ENCODE measurements at places on chromosomes 6 and 20.

GRCh38 chr6:161066511-161066910 is 74.9 kb downstream of the MAP3K4 start:
- no peak for DNase-seq

DNA sequence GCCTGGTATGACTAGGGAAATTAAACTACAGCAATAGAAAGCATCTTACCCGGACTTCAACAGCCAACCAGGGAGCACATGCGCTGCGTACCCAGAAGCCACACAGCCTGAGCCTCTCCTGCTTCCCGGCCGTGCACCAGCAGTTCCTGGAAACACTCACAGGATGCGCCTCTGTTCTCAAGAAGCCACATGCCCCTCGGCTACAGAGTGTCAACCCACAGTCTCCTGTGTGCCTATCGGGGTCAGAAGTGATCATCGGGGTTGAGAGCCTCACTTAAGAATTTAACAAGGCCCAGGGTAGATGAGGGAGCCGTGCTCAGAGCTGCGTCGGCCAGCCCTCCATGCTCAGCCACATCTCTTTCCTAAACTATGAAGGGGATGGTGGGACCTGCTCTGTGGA is 147.2 kb upstream of the GGTLC1 start:
- DNase-seq, result no peak

DNA sequence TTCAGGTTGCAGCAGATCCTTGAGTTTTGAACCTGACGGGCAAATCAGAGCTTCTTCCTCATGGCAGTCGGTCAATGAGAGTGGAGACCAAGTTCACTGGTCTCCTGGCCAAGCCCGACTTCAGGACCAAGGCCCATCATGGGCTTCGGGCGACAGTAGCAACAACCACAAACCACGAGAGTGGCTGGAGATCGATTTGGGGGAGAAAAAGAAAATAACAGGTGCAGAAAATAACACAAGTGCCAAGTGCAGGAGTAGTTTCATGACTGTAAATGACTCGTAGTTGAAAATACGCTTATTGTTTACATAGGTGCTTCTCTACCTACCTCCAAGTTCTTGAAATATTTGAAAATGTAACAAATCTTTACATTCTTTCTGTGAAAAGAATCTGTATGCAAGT is 56.1 kb downstream of the DCBLD1 start:
- no peak for DNase-seq

GRCh38 chr6:35262596-35262995 is 3.1 kb downstream of the ZNF76 start:
- no peak for DNase-seq

GRCh38 chr6:35955970-35956369 is 35.1 kb upstream of the SRPK1 start:
- no peak for DNase-seq

DNA sequence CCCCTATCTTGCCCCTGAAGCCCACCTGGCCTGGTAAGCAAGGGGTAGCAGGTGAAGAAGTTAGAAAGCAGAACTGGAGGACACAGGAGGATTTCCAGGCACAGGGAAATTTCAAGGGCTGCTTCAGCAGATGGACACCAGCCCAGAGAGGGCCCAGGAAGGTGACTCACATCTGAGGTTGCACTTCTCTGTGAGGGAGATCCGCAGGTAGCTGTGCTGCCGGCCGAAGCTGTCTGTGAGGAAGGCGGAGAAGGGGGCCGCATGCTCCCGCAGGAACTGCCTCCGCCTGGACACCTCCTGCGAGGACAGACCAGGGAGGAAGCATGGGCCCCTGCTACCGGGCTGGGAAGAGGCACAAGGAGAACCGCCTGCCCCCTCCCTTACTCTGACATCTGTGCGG is 7.1 kb downstream of the MOCS1 start:
- no peak for DNase-seq

- DNase-seq, result peak; percentile 36
These were observed 533.3 kb downstream of the HACE1 start for GRCh38 chr6:104326173-104327001.

DNA sequence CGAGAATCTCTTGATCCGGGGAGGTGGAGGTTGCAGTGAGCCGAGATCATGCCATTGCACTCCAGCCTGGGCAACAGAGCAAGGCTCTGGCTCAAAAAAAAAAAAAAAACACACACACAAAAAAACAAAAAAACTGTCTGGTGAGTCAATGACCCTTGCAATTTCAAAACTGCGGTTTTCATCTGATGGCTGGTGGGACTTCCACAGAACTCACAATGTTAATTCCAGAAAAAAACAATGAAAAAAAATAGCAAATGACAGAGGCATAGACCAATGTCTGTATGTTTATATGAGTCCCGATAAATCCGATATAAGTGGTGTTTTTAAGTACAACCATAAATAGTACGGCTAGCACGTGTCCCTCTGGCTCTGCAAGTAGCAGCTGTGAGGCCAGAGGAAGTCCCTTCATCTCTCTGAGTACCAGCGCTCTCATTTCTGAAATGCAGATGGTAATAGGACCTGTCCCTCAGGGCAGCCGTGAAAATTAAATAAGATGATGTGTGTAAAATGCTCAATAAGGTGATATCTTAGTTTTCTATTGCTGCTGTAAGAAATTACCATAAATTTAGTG is 21.9 kb upstream of the PTPN1 start:
- DNase-seq, result no peak

- DNase-seq, result peak; percentile 68
These were observed 96.8 kb downstream of the ANKRD60 start for GRCh38 chr20:58131551-58132142.

DNA sequence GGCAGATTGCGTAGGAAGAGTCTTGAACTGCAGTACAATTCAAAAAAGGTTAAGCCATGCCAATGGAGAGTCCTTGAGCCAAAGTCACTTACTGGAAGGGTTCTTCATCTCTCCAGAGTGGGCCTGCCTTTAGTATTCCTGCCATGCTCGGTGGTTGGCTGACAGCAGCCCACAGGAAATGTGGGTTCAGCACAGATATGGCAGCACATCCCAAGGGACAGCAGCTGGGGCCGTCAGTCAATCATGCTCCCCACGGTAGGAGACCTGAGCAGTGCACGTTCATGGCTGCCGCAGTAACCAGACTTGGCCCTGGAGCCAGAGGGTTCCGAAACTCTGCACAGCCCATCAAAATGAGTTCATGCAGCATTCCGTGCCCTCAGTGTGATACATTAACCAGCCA is 63.6 kb upstream of the SIRPA start:
- DNase-seq, result no peak

GRCh38 chr6:107345393-107345792 is 114.0 kb downstream of the PDSS2 start:
- DNase-seq, result no peak

DNA sequence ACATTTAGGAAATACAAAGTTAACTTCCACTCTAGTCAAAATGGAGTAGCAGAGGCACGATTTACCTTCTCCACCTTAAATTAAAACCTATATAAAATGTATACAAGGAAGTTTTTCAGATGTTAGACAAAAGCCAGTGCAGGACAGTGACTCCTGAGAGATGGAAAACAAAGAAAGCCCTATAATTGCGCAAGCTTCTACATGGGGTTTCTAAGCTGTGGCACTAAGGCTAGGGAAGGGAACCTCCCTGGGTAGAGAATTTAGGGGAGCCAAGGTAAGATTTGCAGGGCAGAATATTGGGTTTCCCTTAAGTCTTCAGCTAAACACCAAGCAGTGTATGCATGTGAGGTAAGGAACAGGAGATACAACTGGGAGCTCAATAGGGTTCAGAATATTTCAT is 18.5 kb upstream of the ZC3H12D start:
- no peak for DNase-seq

DNA sequence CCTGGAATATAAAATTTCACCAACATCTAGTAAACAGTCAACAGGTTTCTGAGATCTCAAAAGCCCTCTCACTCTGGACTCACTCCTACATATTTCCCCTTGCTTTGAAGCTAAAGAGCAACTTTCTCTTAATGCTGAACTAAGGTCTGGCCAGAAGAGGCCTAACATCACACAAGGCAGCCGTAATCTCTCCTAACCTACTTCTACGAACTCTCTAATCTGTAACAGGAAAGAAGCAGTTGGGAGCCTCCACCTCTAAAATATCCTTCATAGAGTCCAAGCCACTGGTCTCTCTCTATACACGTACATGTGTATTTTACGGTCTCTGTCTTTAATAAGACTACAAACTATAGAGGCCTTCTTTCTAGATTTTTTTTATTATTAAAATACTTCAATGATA is 72.0 kb downstream of the REV3L start:
- no peak for DNase-seq

DNA sequence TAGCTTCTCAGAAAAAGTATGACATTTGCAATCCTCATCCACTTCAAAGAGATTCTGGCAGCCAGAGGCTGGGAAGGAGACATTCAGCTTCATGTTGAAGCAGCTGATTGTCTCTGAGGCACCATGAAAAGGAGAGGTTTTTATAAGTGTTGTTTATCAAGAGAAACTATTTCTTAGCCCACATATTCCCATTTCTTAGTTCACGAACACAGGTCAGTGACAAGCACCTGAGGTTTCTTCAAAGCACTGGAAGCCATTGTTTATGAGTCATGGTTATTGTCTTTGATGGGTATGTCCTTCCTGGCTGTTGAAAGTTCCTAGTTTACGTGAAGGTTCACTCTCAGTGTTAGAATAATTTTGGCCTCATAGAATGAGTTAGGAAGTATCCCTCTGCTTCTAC is 3.0 kb upstream of the DDX43 start:
- no peak for DNase-seq

DNA sequence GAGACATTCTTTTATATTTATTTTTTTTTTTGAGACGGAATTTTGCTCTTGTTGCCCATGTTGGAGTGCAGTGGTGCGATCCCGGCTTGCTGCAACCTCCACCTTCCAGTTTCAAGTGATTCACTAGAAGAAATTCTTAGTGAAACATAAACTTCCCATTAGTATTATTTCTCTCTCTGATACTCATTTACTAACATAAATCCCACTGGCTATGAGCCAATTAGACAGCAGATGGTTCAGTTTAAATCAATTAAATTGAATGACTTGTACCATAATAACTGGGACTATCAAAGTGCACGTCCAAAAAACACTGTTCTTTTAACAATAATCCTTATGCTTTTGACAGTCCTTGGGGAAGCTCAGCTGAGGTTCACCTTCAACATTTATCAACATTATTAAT is 111.2 kb upstream of the PTCHD4 start:
- DNase-seq, result no peak

DNA sequence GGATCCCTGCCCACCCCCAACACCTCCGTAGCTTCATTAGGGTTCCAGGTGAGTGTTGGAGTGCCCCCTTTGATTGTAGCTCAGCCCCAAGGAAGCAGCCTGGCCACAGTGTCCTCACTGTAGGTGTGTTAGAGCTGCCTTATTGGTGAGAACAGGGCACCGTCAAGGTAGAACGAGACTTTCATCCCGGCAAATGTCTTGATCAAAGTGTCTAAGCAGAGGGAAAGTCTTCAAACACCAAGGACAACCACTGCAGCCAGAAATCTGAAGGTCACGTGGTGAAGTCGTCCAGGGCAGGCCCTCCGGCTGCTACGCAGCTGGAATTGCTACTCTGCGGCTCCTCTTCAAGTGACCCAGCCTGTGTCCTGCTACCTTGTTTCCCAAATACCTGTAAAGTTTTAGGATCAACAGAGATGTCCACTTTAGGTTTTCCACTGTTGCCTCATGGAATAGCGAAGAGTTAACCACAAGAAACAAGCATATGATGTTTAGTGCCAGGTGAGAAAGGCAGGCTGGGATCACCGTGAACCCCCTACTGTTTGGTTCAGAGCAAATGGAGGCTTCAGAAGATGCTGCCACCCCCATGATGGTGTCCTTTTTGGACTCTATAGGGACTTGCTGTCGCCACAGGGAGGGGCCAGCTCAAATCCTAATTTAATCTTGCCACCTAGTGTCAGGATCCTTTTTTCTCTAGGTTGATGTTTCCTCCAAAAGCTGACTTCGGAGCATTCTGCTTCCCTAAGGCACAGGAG is 1.7 kb upstream of the DLL1 start:
- DNase-seq, result no peak

DNA sequence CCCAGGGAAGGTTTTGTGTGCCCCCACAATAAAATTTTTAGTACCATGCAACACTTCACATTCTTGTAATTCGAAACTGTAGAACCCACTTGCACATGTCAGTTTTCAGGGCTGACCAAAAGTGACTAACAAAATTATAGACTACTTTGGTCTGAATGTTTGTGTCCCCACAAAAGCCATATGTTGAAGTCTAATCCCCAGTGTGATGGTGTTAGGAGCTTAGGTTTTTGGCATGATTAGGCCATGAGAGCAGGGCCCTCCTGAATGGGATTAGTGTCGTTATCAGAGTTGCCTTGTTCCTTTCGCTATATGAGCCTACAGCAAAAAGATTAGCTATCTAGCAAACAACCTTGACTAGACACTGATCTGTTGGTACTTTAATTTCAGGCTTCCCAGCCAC is 49.0 kb upstream of the TENT5A start:
- no peak for DNase-seq

DNA sequence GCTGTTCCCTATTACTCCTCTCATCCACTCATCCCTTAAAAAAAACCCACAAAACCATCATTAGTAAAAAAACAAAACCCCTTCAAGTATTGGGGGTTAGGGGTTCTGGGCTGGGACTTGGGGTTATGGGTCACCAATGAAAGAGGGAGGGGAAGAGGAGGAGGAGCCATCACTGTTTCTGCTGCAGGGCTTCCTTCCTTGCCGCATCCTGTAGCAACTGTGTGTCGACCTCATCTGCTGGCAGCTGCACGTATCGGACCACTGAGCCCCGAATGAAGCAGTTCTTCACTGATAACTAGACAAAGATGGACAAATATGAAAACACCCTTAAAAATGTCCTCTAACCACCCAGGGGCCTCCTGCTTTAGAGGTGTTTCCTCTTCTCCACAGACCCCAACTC is 2.0 kb upstream of the VARS1 start:
- DNase-seq, result no peak

GRCh38 chr6:127249621-127250020 is 17.0 kb upstream of the RNF146 start:
- DNase-seq, result no peak

DNA sequence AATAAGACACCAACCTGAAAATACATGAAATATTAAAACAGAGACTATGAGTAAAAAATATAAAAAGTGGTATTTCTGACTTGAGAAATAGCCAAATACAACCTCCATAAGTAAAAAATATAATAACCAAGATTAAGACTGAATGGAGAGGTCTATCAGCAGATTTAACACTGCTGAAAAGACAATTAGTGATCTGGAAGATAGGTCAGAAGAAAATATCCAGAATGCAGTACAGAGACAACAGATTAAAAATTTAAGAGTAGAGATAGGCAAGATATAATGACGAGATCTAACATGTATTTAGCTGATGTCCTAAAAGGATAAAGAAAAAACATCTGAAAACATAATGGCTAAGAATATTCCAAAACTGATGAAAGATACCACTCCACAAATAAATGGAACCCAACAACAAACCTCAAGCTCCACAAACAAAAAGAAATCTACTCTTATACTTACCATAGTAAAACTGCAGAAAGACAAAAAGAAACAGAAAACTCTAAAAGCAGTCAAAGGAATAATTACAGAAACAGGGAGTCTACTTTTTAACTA is 18.8 kb downstream of the ESF1 start:
- DNase-seq, result no peak
